Skin of body (tissue), 3 donors: ENCODE measurements at places on chromosomes 1 and 21. TPM values are rescaled to one million over a fixed set of nuclear protein-coding genes. Genes with fewer than 3 reads are reported as not detected.

ELF3 gene
- total RNA-seq, result 14.0 TPM

DNA sequence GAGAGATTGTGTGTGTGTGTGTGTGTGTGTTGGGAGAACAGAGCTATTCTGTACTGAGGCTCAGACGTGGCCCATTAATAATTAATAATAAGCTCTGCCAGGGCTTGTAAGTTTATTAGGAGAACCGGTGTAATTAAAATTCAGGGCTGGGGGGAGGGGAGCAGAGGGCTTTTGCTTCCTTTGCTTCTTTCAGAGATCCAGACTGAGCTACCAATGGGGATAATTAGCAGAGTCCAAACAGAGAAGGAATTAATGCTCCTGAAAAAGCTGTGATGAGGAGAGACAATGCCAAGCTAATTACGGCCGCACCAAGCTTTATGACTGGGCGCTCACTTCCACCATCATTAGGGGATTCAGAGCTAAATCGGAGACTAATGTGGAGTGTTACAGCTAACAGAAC is 4.5 kb downstream of the SYT6 start:
- no peak for DNase-seq

DNA sequence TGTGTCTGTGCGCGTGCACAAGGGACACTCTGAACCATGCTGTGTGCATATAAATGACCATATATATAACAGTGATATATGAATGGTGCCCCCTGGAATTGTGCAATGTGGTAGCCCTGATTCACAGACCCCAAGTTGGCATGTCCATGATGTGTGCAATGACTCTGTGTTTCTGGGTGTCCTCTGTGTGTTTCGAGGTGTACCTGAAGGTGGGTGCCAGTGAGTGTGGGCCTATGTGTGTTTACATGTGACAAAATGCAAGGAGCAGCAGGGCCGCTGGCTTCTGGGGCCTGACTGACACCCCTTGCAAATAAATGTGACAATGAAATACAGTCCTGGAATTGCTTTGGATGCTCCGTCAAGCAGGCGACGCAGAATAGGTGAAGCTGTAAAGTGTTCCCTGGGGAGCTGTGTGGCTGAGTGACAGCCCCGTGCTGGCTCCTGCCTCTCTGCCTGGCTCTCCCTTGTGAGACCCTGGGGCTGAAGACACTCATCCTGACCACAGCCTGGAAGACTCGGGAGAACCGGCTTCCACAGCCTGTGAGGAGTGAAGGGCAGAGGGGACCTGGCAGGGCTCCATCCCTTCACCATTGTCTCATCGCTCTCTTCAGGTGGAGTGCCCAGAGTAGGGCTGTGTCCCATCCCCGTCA is 38.2 kb upstream of the CSF3R start:
- DNase-seq, result no peak

DNA sequence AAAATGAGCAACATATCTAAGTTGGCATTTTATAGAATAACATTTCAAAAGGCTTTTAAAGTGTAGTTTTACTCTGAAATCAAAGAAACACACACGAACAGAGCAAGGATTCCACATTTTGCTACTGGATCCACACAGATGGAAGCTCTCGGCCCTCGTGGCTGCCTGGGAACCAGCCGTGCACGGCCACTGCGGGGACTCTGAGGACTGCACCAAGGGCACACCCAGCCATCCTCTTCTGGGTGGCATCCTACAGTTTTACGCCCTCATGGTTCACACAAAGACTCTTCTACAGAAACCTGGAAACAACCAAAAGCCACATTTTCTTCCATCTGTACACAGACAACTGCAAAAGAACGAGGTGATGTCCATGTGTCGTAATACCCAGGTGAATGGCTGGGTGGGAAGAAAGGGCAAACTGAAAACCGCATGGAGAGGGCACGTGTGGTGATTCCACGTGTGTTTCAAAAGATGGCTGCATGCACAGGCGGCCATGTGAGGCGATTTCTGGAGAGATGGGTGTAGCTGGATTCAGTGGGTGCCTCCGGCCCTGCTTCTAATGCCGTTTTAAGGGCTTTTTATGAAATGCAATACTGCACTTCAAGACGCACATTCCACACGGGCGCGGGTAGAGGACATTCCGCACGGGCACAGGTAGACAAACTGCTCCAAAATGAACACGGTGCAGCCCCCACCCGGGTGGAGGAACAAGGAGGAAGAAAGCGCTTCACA is 8.1 kb downstream of the POFUT2 start:
- DNase-seq, result no peak

DNA sequence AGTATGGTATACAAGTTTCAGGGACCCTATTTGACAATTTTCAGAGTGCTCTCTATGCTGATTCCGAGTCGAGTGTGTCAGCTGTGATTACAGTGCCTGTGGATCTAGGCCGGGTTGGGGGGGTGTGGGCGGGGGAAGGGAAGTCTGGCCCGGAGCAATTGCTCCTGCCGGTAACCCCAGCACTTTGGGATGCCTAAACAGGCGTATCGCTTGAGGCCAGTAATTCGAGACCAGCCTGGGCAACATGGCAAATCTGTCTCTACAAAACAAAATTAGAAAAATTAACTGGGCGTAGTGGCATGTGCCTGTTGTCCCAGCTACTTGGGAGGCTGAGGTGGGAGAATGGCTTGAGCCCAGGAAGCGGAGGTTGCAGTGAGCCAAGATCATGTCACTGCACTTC is 1.6 kb upstream of the IL10RB start:
- DNase-seq, result no peak
